Immature natural killer cell (primary cell): ENCODE measurements at places on chromosomes 3 and 15. TPM values are rescaled to one million over a fixed set of nuclear protein-coding genes. Genes with fewer than 3 reads are reported as not detected.

WDR93 gene
- 0.16 TPM for polyA plus RNA-seq

SAMMSON gene
- polyA plus RNA-seq, result not detected

PDE12 gene
- 21.3 TPM for polyA plus RNA-seq

FILIP1L gene
- 0.09 TPM for polyA plus RNA-seq
